Right ventricle myocardium superior (tissue), 1 donor: ENCODE measurements at places on chromosomes 4 and X. TPM values are rescaled to one million over a fixed set of nuclear protein-coding genes. Genes with fewer than 3 reads are reported as not detected.

BRS3 gene
- not detected for total RNA-seq

KCNIP4 gene
- not detected for total RNA-seq

CYLC1 gene
- not detected for total RNA-seq

MAGEA11 gene
- total RNA-seq, result not detected

PRKG2 gene
- 0.05 TPM for total RNA-seq
